ENCODE measurements at places on chromosomes 11 and 22.

- peak; percentile 30 for DNase-seq
Measured at GRCh38 chr22:27438271-27438980, 363.1 kb downstream of the MN1 start.

DNA sequence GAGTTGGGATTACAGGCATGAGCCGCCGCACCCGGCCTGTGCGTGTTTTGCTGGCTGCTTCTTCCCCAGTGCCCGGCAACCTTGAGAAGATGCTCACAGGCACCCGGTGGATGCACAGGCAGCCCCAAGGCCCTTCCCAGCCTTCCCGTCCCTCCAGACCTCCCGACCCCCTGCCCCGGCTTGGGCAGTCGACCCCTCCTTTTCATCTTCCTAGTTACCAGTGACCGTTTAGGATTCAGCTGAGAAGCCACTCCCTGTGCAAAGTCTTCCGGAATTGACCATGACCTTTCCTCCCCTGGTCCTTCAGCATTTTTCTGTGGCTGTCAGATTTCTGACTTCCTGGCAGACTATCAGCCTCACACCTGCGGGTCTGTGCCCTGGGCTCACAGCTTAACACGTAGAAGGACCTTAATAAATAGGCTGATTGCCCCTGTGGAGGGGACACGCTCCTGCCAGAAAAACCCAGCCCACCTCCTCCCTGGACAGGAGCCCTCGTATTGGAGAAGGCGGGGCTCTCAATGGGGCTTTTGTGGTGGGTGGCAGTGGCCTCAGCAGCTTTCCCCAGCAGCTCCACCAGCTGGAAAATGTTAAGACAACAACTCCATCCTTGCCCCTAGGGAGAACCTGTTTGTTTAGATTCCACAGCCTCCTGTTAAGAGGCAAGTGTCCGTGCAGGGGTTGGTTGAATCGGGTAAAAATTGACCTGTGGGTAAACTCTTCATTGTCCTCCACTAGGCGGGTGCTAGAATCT lies 10.4 kb upstream of the ANO1 start:
- peak; percentile 55 for DNase-seq

GRCh38 chr22:41565403-41566054 lies 4.7 kb downstream of the CSDC2 start:
- DNase-seq = no peak

GRCh38 chr11:74025467-74026166 lies 16.7 kb upstream of the UCP3 start:
- DNase-seq = no peak

DNA sequence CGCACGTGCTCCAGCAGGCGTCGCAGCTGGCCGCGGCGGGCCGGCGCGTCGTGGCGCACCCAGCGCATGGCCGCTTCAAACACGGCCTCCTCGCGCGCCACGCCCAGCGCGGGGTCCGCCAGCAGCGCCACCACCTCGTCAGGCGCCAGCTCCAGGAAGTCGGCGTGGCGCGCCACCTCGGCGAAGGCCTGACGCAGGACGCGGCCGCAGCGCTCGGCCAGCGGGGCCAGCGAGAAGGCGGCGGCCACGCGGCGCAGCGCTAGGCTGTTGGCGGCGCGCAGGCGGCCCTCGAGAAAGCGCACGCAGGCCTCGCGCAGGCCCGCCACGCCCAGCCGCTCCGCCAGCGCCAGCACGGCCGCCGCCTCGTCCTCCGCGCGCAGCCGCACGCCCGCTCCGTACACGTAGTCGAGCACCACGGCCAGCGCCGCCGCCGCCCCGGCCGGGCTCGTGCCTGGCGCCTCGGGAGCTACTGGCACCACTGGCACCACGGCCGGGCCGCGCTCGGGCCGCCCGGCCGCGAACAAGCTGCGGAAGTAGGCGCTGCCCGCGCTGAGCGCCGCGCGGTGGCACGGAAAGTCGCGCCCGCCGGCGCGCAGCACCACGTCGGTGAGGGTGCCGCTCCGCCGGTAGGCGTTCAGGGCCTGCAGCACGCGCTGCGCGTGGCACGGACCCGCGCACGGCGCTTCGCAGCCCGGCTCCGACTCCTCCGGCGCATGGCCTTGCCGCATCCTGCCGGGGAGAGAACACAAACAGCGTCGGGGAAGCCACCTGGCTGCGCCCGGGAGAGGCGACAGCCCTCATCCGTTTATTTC lies 2.9 kb downstream of the KLHL35 start:
- peak; percentile 52 for DNase-seq

GRCh38 chr11:125625225-125625629 lies 264 bp downstream of the CHEK1 start:
- no peak for DNase-seq

DNA sequence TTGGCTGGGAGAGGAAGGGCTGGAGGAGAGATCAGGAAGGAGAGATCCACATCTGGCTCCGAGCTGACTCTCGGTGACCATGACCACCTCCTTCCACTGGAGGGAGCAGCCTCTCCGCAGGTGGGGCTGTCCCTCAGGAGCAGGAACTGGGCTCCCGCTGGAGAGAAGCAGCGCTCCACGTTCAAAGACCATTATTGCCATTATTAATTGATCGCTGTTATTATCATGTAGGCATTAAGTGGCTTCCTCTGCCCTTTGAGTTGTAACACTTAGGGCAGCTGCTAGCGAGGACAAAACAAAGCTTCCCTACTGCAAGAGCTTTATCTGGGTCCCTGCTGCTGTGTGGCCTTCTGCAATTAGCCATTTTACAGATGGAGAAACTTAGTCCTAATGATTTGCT lies 251.9 kb downstream of the ST3GAL4 start:
- DNase-seq = peak; percentile 60

GRCh38 chr11:83401506-83402225 lies 115.5 kb upstream of the CCDC90B start:
- no peak for DNase-seq
